Cerebellar nuclear complex (tissue), 1 donor: ENCODE measurements at places on chromosomes 12 and 14.

GRCh38 chr12:39006286-39006685, 100.9 kb upstream of the CPNE8 start:
- no peak for DNase-seq

- DNase-seq, result no peak
Observed at GRCh38 chr12:53591301-53592206, 34.6 kb downstream of the ATF7 start.

DNA sequence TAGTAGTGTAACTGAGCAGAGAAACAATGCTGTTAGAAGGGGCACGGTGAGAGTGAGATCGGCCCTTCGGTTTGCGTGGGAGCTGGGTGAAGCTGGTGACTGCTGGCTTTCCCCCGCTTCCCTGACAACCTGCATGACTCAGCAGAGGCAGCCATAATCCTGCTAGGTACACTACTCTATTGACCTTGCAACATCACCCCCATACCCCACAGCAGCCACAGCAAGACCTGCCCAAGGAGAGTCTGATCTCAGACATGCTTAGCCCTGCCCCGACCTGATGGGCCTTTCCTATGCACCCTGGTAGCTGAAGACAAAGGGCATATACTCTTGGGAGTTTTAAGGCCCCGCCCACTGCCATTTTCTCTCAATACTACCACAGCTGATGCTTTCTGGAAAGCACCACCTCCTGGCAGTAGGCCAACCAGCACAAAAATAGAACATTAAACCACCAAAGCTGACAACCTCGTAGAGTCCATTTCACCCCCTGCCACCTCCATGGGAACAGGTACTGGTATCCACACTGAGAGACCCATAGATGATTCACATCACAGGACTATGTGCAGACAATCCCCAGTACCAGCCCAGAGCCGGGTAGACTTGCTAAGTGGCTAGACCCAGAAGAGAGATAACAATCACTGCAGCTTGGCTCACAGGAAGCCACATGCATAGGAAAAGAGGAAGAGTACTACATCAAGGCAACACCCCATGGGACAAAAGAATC, 75.9 kb upstream of the RGS6 start:
- no peak for DNase-seq

DNA sequence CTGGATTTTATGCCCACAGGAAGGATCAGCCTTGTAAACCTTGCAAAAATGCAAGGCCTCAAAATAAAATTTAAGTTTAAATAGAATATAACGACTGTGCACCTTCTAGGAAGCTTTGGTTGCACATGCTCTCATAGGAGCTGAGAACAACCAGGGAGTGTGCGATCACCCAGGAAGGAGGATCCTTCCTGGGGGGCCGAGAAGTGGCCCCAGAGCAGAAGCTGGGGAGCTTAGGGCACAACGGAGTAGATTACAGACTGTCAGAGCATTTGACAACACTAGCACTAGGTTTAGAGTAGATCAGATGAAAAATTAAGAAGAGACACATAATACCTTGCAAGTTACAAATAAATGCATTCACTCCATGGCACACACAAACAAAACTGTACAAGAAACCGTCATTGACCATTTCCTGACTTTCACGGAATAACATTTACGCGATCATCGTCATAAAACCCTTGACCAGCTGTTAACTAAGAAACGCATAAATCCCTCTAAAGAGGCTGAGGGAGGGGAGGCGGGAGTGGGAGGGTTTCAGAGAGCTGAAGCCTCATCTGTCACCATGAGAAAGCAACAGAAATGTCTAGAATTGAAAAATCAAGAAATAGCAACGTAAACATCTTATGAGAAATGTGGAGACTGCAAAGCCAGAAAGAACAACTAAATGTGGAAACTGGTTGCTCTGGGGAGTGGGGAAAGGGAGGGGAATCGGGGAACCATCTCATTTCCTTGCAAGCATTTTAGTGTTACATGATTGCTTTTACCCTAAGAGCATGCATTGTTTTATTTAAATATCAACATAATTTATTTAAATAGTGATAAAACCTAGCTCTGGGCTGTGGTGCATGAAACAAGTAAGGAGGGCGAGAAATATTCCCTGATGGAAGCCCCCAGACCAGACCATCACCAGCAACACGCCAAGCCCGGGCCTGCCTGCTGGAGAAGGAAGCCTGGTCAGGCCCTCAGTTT, 13.1 kb upstream of the CCDC85C start:
- no peak for DNase-seq

DNA sequence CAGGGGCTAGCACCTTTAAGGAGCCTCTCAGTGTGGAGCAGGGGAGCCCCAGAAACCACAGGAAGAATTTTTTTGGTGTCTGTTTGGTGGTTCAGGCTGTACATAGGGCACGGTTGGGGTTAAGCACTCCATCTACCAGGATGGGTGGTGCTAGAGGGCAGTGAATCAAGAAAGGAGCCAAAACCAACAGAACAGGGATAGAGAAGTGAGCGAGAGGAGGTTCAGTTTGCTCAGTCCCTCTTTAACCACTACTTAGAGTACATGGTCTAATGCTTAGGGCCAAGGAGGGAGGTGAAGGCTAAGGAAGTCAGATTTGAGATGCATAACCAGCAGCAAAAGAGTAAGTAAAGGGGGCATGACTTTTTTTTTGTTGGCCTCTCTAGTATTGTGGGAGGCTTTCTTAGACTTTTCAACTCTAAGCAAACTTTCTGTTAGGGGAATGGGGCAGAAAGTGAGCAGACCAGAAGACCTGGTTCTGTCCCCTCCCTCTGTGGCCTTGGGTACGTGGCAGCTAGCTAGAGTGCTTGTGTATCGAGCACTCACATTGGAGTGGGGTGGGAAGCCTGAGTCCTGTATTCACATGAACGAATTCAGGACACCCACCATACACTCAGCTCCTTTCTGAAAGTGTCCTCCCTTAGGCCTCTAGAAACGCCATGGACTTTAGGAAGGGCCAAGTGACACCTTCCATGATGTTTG, 6.6 kb upstream of the NPFF start:
- no peak for DNase-seq

DNA sequence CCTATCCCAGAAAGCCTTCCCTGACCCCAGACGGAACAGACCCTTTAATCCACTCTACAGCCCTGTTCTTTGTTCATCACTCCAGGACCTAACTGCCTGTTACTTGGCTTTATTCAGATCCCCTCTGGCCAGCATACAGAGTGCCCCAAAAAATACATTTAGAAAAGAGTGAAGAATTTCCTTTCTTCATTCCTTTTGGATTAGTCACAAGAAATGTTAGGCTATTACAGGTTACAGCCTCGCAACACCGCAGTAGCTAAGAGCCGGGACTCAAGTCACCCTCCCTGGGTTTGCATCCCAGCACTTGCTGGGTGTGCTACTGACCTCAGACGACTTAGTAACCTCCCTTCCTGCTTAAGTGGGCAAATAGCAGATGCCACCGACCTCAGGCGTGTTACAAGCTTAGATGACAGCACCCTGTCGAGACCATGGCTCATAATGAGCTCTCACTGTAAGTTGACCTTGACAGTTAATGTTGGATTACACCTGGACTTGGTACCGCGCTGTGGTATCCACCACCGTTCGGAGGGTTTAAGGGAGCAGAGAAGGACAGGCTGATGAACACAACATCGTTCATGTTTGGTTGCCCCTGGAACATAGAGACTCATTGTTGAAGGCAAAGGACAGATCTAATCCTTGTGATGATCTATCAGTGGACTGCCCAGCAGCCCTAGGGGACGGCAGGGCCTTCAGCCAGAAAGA, 12.9 kb downstream of the GLRX5 start:
- no peak for DNase-seq

DNA sequence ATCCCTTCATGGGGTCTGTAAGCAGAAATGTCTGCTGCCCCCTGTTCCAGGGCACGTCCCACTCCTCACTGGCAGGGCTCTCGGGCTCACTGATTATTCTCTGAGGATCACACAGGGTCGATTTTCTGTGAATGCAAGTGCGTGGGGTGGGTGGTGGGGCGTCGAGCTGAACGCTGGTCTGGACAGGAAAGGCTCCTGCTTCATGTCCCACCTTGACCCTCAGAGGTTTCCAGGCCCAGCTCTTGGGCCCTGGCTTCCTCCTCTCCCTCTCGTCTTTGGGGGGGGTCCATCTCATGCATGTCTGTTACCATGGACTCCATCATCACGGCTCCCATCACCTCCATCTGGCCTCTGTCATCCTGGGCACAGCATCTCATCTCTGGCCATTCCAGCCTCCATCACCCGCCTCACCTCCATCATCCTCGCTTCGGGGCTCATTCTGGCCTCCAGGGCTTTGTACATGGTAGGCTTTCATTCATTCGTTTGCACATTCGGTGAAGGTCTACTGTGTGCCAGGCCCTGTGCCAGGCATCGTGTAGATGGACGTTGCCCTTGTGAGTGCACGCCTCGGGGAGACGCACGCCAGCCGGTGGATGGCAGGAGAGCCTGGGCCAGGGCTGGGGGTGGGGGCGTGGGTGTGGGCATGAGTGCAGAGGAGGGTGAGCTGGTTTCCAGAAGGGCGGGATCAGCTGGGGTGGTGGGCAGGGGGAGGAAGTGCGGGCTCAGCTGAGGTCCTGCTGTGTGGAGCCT, 34.7 kb downstream of the RTL1 start:
- DNase-seq, result no peak

GRCh38 chr14:69553252-69553651, 21.4 kb downstream of the CCDC177 start:
- no peak for DNase-seq

GRCh38 chr14:24565766-24566165, 10.3 kb downstream of the CTSG start:
- DNase-seq, result no peak

- DNase-seq, result no peak
Observed at GRCh38 chr12:107079172-107080011, 14.0 kb downstream of the CRY1 start.

DNA sequence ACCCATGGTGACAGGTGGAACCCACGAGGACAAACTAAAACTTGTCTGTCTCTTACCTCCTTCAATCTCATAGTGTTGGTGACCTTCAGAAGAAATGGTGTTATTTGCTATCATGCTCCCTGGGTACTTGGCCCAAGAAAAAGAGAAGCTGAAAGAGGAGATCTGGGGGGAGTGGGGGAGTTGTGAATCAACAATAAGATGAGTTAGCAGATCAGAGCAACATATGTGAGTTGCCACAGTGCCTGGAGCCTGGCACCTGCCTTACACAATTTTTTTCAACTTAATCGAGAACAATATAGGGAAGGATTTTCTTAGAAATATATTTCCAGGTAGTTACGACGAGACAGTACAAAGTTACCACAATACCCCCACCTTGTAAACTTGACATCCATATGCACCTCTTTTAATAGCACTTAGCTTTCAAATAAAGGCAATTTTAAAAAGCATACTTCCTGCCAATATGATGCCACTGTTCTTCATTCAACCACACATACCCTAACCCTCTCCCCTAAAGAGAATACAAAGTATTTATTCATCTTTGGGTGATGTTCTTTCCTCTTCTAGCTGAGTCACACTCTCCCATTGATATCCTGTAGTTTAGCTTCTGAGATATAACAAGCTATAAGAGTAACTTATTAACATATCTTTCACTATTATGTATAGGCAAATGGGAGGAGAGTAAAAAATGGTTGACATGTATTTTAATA, 424.1 kb upstream of the OR4E1 start:
- no peak for DNase-seq

- DNase-seq, result no peak
Observed at GRCh38 chr12:4870423-4870822, 39.3 kb upstream of the KCNA1 start.

GRCh38 chr12:40171501-40171900, 53.3 kb upstream of the LRRK2 start:
- no peak for DNase-seq

- DNase-seq, result no peak
Observed at GRCh38 chr12:108551535-108551934, 9.4 kb downstream of the SART3 start.
